ENCODE measurements at places on chromosomes 5 and 9.

DNA sequence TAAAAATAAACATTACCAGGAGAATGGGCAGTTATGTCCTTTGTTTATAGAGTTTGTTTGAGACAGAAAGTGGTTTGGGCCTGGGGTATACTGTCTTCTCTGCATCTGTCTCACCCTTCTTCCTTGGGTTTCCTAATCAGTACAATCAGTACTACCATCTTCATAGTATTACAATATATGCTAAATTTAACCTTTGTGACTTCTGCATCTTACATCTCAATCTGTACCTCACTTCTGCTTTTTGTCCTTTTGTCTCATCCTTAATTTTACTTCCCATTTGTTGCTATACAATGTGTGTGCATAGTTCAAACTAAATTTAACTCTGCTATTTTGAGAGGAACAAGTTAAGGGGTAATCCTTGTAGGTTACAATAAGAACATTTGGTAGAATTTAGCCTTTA is 19.6 kb downstream of the FBXO38 start:
- no peak for DNase-seq

- no peak for DNase-seq
Observed at GRCh38 chr9:33263131-33264002, 1.1 kb downstream of the BAG1 start.

GRCh38 chr5:110398951-110399350 is 327.5 kb downstream of the TMEM232 start:
- DNase-seq = no peak

DNA sequence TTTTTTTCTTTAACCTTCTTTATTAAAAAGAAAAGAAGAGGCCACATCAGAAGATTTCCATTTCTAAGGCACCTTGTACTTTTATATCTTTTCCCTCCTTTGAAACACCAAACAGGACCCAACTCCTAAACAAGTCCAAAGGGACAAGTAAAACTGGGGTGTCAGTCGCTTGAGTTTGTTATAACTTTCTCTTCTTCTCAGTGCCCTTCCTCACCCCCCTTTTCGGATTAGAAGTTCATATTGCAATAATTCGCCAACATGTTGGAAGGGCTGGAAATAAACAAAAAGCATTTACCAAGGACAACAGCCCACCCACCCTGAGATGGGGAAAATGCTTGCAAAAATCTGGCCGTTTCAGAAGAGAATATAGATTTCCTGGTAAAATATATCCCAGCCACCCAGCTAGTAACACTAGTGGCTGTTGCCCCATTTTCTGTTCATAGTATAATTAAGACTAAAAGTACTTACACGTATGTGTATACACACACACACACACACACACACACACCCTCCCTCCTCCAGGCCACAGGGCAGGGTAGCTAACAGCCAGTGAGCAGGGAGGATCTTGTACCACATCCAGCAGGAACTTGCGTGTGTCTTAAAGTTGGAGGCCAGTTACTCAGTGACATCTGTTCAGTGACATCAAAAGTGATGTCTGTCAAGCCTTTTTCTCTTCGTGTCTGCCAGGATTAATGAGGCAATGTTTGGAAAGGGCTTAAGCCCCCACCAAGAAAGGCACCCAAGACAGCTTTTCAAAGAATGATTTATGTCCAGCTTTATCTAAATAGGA is 149.1 kb upstream of the KLF4 start:
- no peak for DNase-seq

- no peak for DNase-seq
Observed at GRCh38 chr5:113379936-113380806, 54.6 kb downstream of the TSSK1B start.

All from endothelial cell (in vitro differentiated cells).